ENCODE measurements at places on chromosomes 7 and 10. TPM values are rescaled to one million over a fixed set of nuclear protein-coding genes. Genes with fewer than 3 reads are reported as not detected.

Gene CLEC2L
- not detected for total RNA-seq

Gene WDR91
- 2.5 TPM for total RNA-seq

DNA sequence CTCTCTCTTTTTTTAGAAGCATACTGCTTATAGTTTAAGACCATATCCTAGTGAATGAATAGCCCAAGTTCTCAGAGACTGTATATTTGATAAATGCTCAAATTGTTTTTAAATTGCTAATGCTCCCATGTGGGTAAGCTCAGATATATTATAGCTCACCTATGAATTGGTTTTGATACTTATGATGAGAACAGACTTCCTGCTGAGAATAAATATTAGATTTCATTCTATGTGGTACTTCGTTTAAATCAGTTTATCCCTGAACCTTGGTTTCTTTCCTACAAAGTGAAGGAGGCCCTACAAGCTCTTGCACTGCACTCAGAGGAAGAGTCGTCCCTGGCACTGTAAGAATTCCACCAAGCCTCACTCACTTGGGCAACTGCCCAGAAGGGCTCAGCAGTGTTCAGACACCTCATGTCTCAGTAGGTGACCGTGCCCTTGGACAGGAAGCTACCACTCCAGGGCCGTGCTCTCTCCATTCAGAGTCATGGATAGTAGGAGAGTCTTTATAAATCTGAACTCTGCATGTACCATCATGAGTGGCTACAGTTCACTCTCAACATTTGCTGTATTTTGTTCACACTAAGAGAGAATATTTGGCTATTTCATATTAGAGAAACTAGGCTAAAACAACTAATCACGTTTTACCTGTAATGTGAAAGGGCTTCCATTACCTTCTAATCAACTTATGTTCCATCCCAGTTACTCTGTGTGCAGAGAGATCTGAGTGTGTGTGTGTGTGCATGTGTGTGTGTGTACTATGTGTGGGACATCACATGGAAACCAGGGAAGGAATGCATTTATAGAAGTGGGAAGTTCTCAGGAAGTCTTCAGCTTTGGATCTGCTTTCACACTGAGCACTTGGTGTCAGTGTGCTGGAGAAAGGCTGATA lies 93.8 kb downstream of the PTPRE start:
- no peak for DNase-seq

DNA sequence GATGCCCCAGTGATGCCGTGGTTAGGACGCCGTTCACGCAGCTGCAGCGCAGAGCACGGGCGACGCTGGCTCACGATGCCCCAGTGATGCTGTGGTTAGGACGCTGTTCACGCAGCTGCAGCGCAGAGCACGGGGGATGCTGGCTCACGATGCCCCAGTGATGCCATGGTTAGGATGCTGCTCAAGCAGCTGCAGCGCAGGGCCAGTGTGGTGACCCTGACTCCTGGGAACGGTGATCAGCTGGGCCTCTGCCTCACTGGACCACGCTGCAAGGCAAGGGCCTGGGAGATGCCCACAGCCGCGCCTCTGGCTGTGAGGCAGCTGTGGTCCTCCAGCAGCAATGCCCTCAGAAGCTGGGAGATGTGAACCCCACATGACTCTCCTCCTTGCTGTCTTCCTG lies 280.6 kb downstream of the DNAJB6 start:
- DNase-seq, result no peak

DNA sequence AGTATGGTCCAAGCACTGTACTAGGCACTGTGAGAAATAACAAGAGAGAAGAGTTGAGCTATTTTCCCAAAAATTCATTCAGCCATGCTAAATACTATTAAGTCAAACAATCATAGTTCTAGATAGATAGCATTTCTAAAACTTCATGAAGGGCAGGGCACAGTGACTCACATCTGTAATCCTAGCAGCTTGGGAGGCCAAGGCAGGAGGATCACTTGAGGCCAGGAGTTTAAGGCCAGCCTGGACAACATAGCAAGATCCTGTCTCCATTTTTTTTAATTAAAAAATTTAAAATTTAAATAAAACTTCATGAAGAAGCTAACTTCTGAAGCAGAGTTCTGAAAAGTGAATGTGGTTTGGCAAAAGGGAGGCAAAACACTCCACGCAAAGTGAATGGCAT lies 29.9 kb downstream of the USP54 start:
- no peak for DNase-seq

GRCh38 chr10:71708301-71708703 lies 11.3 kb downstream of the C10orf105 start:
- peak; percentile 37 for DNase-seq

Gene MRPL32
- 103 TPM for total RNA-seq

Gene AHR
- 117 TPM for total RNA-seq

Gene PKD2L1
- total RNA-seq, result not detected

Gene KCNH2
- 0.27 TPM for total RNA-seq
